A549 treated with Mapracorat at 1 μM for 4 hours (cell line): ENCODE measurements at places on chromosomes 6 and 20. TPM values are rescaled to one million over a fixed set of nuclear protein-coding genes. Genes with fewer than 3 reads are reported as not detected.

Gene PRRT1
- total RNA-seq, result 0.33 to 1.5 TPM (median 0.63 TPM) in 5 replicates

Gene SLX4IP
- 2.1 to 2.6 TPM (median 2.5 TPM) in 5 replicates for total RNA-seq

Gene ZFP57
- not detected in 5 replicates for total RNA-seq

Gene SIRPD
- not detected in 5 replicates for total RNA-seq

Gene ABRACL
- 43.5 to 62.9 TPM (median 47.6 TPM) in 5 replicates for total RNA-seq

Gene TCF21
- 0.04 to 0.09 TPM (median 0.05 TPM) in 4 of 5 replicates, not detected in the other for total RNA-seq

Gene ELOVL4
- 1.5 to 1.8 TPM (median 1.6 TPM) in 5 replicates for total RNA-seq

Gene EPPIN
- not detected in 5 replicates for total RNA-seq

Gene PROKR2
- not detected in 5 replicates for total RNA-seq

Gene MCHR2
- not detected in 5 replicates for total RNA-seq
